ENCODE measurements at places on chromosomes 12 and 14.

DNA sequence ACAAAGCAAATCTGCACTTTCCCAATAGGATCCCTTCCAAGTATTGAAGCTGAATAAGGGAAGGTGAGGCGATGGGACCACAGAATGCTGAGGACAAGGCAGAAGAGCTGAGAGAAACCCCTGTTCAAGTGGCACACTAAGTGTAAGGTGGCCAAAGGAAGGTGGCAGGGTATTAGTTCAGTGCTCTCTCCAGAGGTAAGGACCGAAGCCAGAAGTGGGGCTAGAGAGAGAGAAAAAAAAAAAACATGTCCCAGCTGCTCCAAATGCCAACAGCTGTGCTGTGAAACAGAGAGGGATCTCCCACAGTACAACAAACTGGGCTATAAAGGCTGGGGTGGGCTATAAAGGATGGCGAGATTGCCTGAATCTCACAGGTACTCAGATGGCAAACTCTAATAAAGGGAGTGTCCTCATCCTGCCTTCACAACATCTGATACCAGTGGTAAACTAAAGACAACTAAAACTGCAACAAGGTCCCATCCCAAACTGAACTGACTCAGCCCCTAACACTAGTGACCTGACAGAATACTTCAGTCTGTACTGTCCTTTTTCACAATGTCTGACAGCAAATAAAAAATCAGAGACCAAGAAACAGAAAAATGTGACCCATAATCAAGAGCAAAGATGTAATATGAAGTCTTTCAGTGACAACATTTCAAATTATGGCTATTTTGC lies 47.9 kb downstream of the CDK17 start:
- DNase-seq: no peak

DNA sequence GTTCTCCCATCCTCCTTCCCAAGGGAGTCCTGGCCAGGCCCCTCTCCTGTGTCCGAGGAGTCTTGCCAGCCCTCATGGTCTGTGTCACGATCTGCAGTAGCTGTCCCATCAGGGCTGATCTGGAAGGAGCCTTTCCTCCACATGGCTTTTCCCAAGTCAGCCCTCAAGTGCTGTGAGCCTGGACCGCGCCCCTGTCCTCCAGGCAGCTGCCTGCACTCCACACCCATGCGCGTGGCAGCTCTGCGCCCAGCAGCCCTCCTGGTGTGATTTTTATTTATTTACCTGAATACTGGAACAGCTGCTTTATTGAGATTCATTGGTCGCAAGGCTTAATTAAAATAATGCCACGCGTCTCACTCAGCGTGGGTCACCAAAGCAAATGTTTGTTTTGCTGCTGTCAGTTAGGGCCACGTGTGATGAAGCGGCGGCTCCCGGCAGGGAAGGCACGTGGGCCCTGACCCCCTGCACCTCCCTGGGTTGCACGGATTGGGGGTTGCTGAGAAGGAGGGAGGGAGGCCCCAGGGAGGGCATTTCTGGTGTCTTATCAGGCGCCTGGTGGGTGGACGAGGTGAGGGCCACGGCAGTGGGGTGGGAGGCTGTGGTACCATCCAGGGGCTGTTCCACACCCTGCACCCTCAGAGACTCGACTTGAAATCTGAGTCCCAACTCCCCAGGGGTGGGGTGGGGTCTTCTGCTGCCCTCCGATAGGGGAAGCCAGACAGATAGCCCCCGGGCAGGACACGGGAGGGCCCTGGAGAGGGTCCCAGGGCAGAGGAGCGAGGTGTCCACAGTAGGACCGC lies 206.3 kb upstream of the C14orf180 start:
- DNase-seq: no peak

GRCh38 chr14:31578792-31579501 lies 17.7 kb downstream of the NUBPL start:
- DNase-seq: no peak

DNA sequence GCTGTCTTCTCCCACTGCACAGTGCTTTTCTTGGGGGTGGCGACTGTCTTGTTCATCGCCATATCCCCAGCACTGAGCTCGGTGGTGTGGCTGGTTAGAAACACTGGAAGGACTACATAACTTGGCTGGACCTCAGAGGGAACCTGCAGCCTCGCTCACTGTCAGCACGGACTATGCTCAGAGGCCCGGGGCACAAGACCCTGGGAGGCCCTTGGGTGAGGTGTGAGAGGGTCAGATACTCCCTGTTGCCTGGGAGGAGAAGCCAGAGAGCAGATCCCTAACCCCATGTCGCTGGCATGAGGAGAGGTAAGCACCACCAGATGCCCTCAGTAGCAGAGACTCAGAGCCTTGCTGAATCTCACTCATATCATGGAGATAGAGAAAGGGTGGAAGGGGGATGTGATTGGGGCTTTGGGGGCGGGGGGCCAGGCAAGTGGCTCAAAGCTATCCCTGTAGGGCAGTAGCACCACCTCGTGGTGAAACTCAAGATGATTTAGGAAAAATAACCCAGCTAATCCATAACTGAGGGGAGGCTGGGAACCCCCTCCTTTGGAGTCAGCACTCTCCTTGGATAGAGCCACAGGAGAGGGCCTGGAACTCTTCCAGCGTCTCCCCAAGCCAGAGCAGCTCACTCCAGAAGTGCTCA lies 18.7 kb upstream of the HDAC7 start:
- DNase-seq: no peak

DNA sequence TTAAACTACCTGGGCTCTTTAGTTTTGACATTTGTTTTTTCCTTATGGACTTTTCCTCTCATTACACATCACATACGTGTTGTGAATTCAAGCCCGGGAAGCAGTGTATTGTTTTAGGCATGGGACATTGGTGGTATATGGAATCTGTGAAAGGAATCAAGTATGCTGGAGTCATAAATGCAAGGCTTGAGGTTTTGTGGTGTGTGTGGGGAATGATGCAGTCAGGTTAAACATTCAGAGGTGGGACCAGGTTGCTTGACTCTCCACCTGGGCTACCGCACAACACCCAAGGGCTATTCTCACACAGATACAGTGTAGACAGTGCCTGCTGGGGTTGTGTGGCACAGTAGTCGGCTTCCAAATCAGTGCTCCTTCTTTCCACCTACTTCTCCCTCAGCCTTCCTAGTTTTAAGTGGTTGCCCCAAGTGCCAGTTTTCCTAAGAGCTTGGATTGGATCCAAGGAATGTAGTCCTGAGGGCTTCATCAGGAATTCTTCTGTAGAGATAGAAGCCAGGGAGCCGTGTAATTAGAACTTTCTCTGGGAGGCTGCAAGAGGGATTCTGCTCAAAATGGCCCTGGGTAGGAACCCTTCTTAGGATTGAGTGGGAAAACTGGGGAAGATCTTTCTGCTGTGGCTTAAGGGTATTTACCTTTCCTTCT lies 243.7 kb downstream of the C12orf75 start:
- DNase-seq: no peak

- DNase-seq: no peak
These were observed 198.9 kb upstream of the MDGA2 start for GRCh38 chr14:47874350-47874749.

GRCh38 chr12:87921621-87922020 lies 107.6 kb downstream of the C12orf50 start:
- no peak for DNase-seq

- DNase-seq: no peak
These were observed 82.7 kb downstream of the PPP2R5C start for GRCh38 chr14:101844219-101844618.

GRCh38 chr14:74299061-74299545 lies 3.6 kb downstream of the ABCD4 start:
- no peak for DNase-seq

- DNase-seq: no peak
These were observed 85.9 kb downstream of the CRADD start for GRCh38 chr12:93762912-93763553.

DNA sequence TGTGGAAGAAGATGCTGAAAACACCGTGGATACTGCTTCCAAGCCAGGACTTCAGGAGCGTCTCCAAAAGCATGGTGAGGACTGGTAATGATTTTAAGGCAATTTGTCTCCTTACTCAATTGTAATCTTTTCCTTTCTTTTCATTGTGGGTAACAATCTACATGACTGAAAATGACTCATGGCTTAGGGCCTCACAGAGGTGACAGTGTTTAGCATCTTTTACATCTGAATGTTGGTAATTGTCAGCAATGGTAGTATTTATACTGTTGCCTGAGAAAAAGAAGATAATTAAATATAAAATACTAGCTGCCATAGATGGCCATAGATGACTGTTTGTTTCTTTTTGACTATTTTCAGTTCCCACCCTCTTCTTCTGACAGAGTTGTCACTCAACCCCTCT lies 31.6 kb downstream of the TULP3 start:
- DNase-seq: no peak

GRCh38 chr12:46530373-46531056 lies 157.9 kb upstream of the SLC38A2 start:
- DNase-seq: no peak

DNA sequence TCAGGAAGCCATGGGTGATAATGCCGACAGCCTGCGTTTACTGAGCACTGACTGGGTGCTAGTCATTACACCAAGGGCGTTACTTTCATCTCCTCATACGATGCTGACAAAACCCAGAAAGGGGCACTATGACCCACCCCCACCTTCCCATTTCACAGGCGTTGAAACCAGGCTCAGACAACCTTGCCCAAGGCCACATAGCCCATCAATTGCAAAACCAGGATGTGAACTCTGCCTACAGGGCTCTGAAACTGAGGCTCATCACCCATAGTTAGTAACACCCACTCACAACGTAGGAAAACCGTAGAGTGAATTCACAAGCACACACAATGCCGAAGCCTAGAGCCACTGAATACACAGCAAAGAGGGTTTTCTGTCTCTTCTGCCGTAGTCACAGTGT lies 119.9 kb downstream of the RIMBP2 start:
- DNase-seq: no peak

DNA sequence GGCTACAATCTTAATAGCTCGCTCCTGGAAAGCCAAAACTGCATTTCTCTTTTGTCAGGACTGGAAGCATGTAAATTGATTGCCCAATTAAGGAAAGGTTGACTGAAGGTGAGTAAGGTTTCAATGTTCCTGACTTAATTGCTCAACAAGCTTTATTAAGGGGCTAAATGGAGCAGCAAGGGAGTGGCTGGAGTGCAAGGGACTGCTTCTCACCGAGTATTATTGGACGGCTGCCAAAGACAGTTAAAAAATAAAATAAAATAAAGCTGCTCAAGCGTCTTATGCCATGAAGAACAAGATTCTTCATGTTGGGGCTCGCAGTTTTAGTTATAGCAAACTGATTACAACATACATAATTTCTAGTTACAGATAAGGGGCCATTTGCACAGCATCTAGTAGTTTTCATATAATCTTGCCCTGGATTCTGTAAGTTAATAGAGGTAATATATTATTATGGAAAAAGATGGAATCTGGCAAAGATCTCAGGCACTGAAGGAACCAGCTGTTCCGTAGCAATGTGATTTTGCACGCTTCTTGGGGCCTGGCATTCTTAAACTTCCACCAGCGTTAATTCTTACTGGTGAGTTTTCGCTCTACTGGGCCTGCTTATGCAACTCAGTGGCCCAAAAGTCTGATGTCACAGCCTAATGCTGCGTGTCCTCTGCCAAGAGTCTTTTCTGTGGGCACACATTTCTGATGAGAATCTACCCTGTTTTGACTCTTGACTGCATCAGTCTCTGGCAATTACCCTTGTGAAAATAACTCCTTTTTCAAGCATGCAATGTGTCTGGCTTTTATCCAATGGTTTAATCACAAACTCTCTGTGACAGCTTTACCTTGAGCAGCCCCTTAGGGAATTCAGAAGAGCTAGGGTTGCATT lies 108.5 kb downstream of the SLC38A1 start:
- DNase-seq: no peak

Measured in NCI-H1930 (cell line).